ENCODE measurements at places on chromosomes 1 and 21.

DNA sequence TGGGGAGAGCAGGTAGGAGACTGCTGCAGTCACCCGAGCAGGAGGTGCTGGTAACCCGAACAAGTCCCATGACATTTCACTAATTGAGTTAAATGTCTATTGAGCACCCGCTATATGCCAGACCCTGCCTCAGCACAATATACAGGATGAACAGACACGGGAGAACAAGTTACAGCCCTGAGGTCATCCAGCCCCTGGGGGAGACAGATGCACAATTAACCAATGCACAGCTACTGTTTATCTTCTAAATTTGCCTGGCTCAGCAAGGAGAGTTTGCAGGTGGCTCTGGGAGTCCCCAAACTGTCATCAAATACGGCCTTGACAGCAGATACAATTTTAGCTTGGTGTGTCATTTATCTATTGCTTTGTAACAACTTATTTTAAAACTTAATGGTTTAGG lies 18.1 kb downstream of the CITED4 start:
- no peak for DNase-seq

DNA sequence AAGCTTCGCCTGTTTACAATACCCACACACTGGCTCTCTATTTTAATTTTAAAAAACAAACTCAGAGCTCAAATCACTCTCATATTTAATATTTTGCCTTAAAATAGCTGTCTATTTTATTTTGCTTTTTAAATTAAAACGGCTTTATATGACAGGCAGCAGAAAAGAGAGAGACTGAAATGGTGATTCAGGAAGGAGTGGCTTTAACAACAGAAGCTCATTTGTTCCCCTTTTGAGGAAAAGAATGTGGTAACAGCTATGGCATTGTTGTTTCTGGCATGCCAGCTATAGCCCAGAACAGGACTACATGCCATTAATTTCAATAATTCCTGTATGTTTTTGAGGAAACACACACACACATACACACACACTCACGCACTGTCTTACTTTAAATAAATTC lies 234.2 kb upstream of the PTBP2 start:
- DNase-seq, result no peak

DNA sequence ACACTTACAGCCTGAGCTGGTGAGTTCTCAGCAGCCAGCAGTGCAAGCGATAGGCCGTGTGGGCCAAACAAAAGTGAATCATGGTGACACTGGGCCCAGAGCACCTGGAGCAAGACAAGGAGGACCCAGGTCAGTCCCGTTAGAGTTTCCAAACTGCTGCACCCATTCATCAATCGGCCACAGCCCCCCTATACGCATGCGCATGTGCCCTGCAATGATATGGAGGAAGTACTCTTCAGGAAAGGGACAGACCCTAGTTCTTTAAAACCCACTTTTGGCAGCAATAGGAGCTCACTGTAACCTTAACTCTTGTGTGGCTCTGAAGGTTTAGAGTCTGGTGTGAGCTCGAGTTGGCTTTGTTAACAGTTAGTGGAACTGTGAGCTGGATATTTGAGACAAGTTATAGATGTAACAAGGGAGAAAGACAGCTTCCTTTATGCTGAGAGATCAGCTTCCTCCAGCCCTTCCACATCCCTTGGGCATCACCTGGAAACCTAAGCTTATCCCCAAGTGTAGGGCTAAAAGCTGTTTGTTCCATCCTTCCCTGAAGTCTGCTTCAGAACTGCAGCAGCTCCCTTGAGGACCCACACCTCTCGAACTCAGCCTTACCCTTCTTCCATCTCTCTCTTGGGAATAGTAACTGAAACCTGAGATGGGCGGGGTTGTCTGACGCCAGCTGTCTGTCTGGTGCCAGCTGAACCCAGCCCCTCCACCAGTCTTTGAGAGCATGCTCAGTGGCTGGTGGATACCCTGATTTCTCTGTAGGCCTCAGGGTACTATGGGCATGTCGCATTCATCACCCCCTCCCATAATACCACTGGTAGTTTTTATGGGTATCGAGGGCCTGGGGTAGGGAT lies 17.7 kb downstream of the NMNAT1 start:
- DNase-seq, result peak; percentile 89

GRCh38 chr1:25432749-25433388 lies 2.2 kb downstream of the MACO1 start:
- no peak for DNase-seq

DNA sequence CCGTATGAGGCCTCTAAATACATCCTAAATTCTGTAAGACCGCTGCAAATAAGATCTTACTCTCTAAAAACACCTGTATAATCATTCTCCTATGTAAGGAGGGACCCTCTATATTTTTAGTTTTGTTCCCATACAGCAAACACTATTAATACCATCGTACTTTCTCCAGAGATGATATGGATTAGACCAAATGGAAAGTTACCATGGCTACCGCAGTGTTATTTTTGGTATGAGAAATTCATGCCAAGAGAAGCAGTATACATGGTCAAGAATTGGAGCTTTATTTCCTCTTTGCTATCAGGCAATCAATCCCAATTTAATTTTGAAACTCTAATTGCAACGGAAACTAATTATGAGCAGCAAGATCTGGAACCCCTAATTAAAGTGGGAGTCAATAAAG lies 70.0 kb downstream of the BCAR3 start:
- no peak for DNase-seq

- no peak for DNase-seq
These were observed 49.5 kb downstream of the NRDC start for GRCh38 chr1:51829058-51829457.

DNA sequence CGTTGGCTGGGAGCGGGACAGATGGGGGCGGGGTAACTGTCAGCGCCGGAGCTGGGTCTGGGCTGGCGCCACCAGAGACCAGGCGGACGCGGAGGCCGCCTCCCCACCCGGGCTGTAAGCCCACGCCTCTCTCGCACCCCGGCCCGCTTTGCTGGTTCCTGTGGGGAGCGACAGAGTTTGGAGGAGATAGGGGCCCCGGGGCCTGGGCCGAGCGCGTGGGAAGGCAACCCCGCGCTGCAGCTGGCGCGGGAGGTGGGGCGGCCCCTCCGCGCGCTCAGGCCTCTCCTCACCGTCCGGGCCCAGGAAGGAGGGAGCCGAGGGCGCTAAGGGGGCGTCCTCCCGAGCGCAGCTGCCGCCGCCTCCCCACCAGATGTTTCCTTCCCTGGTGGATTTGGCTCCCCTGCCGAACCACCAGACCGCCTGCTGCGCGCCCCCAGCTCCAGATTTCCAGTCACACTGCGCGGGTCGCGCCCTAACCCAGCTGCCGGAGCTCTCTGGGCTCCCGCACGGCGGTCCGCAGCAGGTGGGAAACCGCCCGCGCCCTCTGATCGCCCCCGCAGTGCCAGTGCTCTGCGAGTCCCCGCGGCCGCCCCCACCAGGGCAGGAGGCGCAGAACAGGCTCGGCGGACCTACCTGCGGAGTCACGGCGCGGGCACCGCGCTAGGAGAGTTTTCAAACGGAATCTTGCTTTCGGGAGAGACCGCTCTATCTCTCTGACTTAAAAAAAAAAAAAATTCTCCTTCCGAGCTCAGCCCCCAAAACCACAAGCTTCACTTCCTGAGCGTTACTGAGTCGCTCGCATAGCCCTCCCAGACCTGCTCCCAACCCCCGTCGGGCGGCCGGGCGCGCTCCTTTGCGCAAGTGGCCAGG lies 1.1 kb downstream of the GFI1 start:
- DNase-seq, result peak; percentile 64

- DNase-seq, result peak; percentile 46
These were observed 831 bp downstream of the TIPRL start for GRCh38 chr1:168179438-168180147.

- DNase-seq, result no peak
These were observed 89.4 kb downstream of the SDCCAG8 start for GRCh38 chr1:243345205-243345604.

- no peak for DNase-seq
These were observed 72.7 kb upstream of the LYST start for GRCh38 chr1:235939480-235939775.

DNA sequence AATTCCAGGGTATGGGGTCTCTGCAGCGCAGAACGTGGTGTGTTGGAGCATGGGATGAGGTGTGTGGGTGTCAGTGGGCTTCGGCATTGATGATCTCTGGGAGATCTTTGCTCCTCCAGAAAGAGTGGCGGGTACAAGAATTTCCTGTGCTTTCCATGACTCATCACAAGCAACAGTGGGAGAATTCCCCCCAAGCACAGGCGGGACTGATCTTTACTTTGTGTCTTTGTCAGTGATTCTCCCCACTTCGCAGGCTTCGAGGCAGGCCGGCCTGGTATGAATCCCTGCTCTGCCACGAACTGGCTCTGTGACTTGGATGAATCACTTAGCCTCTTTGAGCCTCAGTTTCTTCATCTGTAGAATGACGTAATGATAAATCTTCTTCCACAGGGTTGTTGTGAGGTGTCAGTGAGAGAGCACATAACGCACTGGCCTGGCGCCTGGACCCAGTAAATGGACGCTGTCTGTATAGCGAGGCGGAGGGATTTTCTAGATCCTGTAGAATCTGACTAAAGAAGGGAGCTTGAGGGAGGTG lies 2.0 kb downstream of the OPRD1 start:
- DNase-seq, result no peak

DNA sequence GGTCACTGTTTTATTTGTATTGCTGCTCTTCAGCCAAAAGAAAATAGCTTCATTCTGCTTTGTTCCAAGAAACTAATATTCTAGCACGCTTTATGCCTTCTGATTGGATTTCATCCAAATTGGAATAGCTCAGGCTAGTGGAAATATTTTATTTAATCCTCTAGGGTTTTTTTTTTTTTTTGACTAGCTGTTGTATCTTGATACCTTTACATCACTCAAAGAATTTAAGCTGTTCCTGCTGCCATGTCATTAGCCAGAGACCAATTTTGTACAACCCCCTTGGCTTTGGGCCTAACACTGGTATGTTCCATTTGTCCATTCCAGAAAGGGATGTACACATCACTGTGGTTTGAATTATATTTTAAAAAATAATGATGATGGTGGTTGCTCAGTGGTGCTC lies 103.0 kb downstream of the DISC1 start:
- no peak for DNase-seq

GRCh38 chr1:161133220-161133740 lies 813 bp upstream of the DEDD start:
- DNase-seq, result no peak

DNA sequence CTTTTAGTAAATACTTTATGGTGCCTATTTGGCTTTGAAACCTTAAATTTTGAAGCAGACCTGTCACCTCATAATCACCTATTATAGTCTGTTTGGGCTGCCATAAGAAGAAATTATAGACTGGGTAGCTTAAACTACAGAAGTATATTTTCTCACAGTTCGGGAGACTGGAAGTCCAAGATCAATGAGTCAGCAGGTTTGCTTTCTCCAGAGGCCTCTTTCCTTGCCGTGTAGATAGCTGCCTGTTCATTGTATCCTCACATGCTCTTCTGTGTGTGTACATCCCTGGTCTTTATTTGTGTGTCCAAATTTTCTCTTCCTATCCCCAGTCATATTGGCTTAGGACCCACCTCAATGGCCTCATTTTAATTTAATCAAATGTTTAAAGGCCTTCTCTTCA lies 518.2 kb downstream of the ADGRL2 start:
- DNase-seq, result no peak

- no peak for DNase-seq
These were observed 99.1 kb downstream of the PTGER3 start for GRCh38 chr1:70948396-70949017.

DNA sequence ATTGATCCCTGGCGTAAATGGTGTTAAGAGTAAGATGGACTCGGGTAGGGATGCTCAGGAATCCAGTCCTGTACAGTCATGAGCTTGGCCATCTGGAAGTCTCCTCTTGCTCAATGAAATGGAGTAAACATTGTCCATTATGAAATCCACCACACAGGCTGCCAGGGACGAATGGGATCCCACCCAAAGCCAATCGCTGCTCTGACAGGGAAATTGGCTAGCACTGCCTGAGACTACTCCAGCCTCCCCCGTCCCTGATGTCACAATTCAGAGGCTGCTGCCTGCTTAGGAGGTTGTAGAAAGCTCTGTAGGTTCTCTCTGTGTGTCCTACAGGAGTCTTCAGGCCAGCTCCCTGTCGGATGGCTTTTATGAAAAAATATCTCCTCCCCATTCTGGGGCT lies at the start of gene HSD11B1:
TSS of gene HSD11B1 (plus strand) at position 263 of the 400 bp plus-strand sequence. CDS start at position 360, 97 bp downstream.
- no peak for DNase-seq

GRCh38 chr1:183942933-183943693 lies 94.4 kb downstream of the COLGALT2 start:
- no peak for DNase-seq

- no peak for DNase-seq
These were observed 965 bp upstream of the SH2D5 start for GRCh38 chr1:20733360-20733975.

- no peak for DNase-seq
These were observed 7.6 kb downstream of the TENT5C start for GRCh38 chr1:117613249-117613968.

- DNase-seq, result no peak
These were observed 62.7 kb downstream of the PDE9A start for GRCh38 chr21:42716074-42716473.

- DNase-seq, result no peak
These were observed 51.9 kb downstream of the IER5 start for GRCh38 chr1:181140398-181140797.

DNA sequence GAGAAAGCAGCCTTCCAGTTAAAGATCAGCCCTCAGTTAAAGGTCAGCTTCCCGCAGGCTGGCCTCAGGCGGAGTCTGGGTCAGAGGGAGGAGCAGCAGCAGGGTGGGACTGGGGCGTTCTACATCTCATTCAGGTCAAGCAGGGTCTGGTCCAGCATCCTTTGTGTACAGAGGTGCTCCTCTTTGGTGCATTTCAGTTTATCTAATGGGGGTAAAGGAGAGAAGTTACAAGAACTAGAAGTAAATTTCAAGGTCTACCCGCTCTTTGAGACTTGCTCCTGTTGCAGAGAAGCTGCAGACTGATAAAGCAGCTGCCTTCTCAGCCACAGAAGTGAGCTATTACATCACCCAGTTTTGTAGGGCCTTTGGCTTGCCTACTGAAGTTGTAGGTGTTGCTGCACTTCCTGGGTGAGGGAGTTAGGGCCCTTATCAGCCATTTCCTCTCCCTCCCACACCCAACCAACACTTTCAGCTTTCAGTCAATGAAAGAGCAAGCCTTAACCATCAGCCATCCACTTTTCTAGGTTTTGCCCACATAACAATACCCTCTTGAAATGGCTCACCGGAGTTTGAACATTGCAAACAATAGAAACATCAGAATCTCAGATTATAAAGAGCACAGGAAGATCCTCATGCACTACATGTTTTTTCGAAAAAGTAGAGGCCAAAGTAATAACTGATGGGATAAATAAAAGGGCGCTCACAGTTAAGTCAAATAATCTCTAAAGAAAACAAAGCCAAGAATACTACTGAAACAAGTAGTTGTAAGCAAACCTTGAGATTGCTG lies 2.8 kb upstream of the NUP210L start:
- DNase-seq, result no peak

DNA sequence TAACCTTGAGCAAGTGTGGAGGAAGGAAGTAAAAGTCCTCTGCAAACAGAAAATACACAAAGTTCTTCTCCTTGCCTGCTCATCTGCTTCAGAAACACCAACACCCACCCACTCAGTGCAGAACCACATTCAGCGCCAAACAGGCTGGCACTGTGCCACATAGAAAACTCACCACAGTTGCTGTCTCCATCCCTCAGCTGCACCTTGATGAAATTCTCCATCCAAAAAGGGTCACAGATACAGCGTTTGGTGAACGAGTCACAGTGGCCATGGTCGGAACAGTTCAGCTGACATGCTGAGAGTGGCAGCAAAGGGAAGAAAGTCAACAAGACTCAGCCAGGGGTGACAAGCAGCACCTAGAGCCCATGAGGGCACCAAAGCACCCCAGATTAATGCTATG lies 114.5 kb downstream of the KIAA0319L start:
- DNase-seq, result no peak
